ENCODE measurements at places on chromosomes 6 and 20.

DNA sequence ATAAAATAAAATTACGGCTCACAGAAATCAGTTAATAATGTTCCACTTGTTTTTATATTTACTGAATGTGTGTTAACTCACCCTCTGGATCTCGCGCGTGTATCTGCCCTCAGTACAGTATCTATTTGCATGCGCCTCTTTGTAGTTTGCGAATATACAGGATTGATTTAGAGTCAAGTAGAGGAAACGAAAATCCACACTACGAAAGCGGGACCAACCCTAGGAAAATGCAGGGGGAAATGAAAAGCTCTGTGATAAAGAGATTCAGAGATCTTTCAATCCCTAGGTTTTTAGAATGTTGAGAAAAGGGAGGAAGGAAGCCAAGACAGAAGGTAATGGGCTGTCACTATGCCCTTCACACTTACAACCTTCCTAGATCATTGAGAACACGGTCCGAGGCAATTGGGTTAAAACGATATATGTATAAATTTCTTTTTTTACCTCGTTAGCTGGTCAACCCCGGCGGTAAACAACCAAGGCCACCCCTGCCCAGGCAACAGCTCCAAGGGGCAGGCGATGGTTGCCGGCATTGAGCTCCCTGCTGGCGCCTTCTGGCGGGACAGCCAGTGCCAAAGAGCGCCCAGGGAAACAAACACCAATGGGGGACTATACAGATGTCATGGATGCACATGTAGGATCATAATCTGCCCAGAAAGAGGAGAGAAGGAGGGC, 792 bp upstream of the FUT9 start:
- DNase-seq = no peak

DNA sequence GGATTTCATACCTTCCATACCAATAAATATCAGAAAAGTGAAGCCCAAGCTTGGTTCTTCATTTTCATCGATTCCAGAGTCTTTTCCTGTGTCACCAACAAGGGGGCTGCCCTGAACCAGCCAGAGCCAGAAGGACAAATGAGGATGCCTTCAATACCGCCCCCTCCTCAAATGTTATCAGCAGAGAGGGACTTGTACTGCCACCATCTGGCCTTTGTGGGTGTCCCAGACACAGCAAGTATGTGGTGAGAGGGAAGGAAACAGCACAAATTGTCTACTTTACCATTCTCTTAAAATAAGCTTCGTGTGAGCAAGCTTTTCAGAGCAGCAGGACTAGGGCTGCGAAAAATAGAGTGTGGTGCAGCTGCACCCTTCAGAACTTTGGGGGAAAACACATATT, 165.3 kb downstream of the SOBP start:
- DNase-seq = no peak

DNA sequence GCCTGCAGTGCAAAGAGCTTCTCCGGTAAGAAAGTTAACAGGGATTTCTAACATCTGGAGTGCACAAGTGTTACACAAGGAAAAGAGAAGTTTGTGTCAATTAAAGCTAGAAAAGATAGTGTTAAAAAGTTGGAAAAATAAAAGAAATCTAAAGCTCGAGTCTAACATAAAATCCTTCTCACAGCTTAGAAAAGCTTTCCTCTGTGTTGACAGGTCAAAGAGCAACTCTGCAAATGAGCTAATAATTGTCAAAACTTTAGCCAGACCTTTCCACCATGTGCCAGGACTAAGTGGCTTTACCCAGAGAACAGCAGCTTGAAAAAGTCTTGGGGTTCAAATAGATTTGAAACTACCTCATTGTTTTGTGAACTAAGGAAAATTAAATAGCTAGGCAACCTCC, 14.8 kb downstream of the PTPRK start:
- no peak for DNase-seq

DNA sequence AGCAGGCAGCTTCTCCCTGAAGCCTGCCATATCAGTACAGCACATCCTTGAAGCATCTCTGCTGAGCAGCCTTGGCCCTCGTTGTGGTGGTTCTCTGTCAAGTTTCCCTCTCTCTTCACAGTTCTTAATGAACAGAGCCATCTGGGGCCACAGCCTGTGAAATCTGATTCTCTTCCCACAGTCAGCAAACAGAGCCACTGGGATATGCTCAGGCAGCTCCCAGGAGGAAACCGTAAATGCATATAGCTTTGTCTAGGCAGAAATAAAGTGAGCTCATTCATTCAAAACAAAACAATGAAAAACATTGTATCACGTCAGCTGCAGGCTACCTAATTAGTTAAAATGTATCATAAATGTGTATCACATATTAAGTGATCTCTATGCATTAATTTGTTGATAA, 80.3 kb downstream of the TBC1D7 start:
- DNase-seq = no peak

DNA sequence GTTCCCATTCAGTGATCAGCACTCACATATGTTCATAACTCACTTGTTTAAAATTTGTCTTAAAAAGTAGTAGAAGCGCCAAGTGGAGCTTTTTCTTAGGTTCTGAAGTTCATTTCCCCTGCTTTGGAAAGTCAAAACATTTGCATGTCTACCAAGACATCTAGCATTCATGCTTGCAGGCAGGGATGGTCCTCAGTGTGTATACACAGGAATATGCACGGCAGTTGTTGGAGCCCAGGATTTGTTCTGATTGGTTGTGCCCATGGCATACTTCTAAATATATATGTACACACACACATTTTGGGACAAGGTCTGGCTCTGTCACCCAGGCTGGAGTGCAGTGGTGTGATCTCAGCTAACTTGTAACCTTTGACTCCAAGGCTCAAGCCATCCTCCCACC, 2.4 kb upstream of the GPX6 start:
- no peak for DNase-seq

DNA sequence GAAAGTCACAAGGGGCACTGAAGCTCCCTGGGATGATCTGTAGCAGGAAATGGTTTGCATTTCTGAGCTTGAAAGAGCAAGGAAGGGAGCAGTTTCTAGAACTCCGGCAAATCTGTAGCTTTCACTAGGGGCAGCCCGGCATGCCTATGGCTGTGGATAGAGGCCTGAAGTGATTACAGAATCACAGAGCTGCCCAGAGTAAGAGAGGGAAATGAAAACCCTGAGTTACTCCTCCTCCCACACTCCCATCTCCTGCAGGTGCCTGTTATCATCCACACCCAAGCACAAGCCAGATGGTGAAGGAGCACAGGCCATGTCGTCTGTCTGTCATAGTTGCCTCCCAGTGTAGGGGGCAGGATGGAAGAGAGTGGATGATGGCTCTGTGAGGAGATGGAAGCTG, 37.1 kb downstream of the HLA-F start:
- no peak for DNase-seq

DNA sequence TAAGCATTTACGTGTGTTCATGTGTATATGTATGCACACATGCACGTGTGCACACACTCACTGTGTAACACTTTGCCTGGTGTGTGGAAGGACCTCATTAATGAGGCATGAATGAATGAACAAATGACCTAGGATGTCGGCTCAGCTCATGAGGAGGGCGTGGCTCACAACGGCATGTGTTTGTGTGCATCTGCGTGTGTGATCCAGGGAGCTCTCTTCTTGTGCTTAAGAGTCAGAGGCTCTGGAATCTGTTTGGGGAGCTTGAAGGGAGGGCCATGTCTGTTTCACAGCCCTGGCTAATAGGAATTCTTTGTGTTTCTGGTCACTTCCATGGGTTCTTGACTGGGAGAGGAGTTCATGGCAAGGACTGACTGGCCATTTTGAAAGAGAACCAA, 32.7 kb downstream of the TOX2 start:
- DNase-seq = no peak

Data from GM12891 (cell line).